Pulmonary artery endothelial cell (primary cell): ENCODE measurements at places on chromosomes 2 and 18. TPM values are rescaled to one million over a fixed set of nuclear protein-coding genes. Genes with fewer than 3 reads are reported as not detected.

GRCh38 chr18:27860011-27860410, 316.9 kb downstream of the CDH2 start:
- DNase-seq, result no peak

DNA sequence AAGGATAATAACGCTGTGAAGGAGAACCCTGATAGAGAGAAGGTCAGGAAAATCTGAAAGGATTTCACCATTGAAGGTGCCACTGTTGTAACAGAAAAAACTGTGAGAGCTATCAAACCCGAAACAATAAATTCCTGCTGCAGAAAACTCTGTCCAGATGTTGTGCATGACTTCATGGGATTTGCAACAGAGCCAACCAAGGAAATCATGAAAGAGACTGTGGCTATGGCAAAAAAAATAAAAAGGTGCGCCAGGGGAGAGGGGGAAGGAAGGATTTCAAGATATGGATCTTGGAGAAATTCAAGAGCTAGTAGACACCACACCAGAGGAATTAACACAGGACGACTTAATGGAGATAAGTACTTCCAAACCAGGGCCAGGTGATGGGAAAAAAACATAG, 88.0 kb downstream of the LDLRAD4 start:
- DNase-seq, result no peak

ACKR3 gene
- 43.8 and 57.0 TPM in 2 replicates for total RNA-seq

DNA sequence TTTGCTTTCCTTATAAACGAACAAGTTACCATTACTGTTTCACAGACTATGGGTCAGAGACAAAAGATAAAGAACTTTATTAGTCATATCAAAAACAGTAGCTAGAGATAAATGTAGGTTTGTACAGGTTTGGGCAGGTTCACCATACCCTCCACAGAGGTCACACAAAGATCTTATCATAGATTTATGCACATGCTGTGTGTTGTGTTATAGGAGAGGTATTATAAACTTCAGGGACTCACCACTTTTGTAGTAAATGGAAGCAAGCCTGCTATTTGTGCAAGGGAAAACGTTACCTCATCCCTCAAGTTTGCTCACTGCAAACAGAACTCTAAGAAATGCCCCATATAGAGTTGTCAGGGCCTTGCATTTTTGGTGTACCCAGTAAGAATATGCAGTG, 584.5 kb upstream of the LRRTM1 start:
- DNase-seq, result no peak

GRCh38 chr2:89763581-89764485, 1072.4 kb downstream of the RPIA start:
- DNase-seq, result no peak

LRATD1 gene
- total RNA-seq, result 0.04 and 0.07 TPM in 2 replicates

DNA sequence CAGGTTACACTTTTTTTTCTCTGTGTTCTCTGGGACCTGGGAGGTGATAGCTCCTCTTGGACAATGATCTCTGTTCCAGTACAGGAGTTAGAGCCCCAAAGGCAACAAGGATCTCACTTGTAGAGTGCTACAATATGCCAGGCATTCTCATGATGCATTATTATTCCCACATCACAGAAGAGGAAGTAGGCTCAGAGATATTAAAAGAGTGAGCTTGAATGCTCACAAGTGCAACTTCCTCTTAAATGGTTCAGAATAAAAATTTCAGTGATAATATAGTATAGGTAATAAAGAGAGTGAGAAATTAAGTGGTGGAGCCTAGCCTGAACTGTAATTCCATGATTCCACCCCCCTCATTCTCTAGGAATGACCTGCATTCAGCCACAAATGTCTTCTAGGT, 21.4 kb downstream of the POLE4 start:
- no peak for DNase-seq

TCF23 gene
- not detected in 2 replicates for total RNA-seq
